ENCODE measurements at places on chromosomes 7 and 10.

GRCh38 chr7:73487486-73487885, 34.6 kb downstream of the BAZ1B start:
- no peak for DNase-seq

- no peak for DNase-seq
Measured at GRCh38 chr10:130177250-130177649, 41.1 kb downstream of the GLRX3 start.

- no peak for DNase-seq
Measured at GRCh38 chr7:10557375-10557774, 416.3 kb upstream of the PHF14 start.

GRCh38 chr7:35036361-35037171, 719 bp downstream of the DPY19L1 start:
- peak; percentile 68 for DNase-seq

GRCh38 chr7:1257863-1258262, 25.2 kb downstream of the UNCX start:
- DNase-seq, result no peak
